ENCODE measurements at places on chromosomes 11 and 22.

DNA sequence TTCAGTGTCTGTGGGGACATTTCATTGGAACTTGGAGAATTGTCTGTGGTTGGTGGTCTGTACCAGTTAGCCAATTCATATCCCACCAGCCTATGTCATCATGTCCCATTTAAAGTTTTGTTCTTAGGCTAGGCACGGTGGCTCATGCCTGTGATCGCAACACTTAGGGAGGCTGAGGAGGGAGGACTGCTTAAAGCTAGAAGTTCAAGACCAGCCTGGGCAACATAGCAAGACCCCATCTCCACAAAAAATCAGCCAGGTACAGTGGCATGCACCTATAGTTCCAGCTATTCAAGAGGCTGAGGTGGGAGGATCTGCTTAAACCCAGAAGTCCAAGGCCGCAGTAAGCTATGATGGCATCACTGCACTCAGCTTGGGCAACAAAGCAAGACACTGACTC lies 55.6 kb upstream of the CCND1 start:
- DNase-seq = no peak

GRCh38 chr11:131077340-131077739 lies 161.1 kb upstream of the SNX19 start:
- DNase-seq = peak; percentile 29

DNA sequence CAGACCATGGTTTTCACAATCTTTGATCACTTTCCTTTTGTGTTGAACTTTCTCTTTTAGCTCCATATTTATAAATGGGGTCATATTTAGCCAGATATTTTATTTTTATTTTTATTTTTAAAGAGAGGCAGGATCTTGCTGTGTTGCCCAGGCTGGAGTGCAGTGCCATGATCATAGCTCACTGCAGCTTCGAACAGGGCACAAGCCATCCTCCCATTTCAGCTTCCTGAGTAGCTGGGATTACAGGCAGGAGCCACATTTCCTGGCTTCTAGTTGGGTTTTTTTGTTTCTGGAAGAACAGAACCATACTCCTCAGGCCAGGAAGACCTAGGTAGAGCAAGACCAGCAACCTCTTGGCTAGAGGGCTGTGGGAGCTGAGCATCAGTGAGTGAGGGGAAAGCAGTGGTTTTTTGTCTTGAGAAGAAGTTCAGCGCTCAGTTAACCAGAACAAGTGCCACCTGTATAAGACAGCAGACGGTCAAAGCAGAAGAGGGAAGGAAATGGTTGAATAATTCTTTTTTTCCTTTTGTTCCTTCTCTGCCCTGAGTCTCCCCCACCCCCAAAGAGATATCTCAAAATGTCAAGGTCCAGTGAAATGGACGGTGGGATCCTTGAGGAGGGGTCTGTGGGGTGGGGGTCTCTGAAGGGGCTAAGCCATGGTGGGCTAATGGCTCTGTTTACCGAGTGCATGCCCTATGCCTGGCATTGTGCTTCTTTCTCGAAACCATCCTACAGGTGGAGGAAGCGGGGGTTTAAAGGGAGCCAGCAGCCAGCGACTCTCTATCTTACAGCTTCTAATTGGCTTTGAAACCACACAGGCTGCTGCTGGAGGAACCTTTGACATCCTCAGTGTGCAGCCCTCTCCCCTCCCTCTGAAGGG lies 63.0 kb downstream of the PTPRJ start:
- DNase-seq = no peak

DNA sequence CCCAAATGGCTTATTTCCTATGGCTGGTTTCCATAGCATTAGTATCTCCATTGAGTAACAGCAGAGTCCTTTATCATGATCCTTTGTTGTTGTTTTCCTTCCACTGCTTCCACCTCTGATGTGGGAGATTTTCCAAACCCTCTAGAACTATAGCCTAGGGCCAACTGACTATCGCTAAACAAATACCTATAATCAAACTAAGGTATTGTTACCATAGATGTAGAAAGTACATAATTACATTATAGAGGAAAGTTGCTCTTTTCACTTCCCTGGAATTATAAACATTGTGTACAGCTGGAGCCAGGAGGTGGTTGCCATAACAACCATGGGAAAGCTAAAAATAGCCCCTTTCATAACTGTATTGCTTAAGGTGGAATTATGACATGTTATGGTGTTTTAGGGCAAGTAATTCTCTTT lies 47.0 kb upstream of the ALKBH3 start:
- peak; percentile 35 for DNase-seq

- DNase-seq = peak; percentile 35
Measured at GRCh38 chr22:27318516-27318915, 483.0 kb downstream of the MN1 start.

- DNase-seq = no peak
Measured at GRCh38 chr11:96172604-96173003, 170.4 kb downstream of the MAML2 start.

GRCh38 chr11:3781423-3781822 lies 15.9 kb downstream of the NUP98 start:
- no peak for DNase-seq

DNA sequence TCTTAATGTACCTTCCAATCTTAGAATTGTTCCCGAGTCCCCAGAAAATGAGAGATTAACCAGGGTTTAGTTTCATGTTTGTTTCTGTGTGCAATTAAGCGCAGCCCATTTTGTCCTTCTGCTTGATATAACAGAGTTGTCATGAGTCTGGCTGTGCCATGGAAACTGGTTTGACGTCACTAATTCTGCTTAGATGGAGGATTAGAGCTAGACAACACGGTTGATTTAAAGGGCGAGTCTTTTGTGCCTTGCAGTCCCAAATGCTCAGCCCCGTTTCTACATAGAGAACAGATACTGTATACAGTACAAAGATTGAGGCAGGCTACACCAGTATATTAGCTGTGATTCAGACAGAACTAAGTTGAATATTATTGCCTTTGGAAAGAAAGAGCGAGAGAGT lies 45.5 kb upstream of the ALKBH3 start:
- DNase-seq = peak; percentile 25

DNA sequence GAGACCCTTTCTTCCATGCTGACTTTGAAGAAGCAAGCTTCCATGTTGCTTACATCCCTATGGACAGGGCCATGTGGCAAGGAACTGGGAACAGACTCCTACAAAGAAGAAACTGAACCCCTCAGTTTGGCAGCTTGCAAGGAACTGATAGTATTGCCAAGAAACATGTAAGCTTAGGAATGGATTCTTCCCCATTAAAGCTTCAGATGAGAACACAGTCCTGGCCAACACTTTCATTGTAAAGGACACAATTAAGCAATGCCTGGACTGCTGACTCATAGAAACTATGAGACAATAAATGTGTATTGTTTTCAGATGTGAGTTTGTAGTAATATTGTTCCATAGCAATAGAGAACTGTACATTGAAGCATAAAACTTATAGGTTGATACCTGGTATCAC lies 82.4 kb downstream of the AASDHPPT start:
- peak; percentile 27 for DNase-seq

DNA sequence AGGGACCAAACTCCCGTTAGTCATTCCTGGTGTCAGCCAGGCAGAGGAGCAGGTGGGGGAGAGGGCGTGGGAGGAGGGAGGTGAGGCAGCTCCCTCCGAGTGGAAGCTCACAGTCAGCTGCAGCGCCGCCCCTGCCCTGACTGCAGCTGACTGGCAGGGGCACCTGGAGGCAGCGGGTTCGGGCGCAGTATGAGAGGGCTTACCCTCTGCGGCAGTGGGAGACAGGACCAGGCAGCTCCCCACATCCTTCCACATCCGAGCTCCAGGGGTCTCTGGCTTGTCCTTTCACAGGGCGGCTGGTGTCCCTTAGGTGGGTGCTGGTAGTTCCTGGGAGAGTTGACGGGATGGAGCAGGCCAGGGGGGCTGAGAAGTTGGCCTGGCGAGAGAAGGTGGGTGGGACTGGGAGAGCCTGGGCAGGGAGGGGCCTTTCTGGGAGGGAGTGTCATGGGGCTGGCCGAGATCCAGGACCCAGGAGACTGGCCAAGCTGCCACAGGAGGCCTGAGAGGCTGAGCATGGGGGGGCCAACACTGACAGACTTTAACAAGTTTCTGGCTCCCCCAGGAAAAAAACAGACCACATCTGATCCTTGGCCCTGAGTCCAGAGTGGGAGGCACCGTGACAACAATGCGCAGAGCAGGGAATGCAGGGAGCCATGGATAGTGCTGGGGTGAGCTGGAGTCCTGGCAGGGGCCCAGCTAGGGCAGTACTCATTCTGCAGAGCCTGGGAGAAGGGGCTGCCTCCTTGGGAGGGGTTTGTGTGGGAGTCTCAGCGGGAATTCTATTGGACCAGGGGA lies 4.9 kb downstream of the ADORA2A start:
- peak; percentile 37 for DNase-seq

DNA sequence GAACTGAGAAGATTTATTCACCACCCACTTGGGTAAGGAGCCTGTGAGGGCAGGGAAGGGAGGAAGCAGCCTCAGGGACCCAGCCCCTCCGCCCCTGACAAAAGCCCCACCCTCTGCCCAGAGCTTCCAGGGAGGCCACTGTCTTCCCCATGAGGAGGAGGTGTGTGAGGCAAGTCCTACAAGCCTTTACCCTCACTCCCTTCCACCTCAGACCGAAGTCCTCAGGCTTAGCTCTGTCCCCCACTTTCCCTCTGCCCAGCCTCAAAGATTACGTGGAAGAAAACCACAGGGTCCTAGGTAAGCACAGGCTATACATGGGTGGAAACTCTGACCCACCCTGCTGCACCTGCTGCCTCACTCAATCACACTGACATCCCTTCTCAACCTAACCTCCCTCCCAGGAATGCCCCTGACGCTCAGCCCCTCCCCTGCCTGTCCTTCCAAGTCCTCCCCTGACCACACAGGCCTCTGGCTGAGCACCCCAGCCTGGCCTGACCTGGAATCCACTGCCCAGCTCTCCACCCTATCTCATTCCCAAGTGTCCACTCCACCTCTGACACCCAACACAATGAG lies 3.6 kb upstream of the ARAP1 start:
- no peak for DNase-seq

- DNase-seq = no peak
Measured at GRCh38 chr22:25406510-25407210, 157.8 kb upstream of the GRK3 start.

DNA sequence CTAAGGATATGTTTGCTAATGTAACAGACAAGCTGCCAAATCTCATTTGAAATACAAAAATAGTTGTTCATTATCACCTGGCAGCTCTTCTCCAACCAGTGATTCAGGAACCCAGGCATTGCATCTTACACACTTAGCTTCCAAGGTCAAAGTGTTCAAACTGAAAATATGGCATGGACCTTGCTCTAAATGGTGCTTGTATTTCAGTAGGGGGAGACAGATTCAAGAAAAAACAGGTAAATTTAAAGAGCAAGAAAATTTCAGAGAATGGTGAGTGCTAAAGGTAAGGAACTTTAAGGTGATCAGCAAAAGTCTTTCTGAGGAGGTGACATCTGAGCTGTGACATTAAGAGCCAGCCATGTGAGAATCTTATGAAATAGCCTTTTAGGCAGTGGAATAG lies 82.8 kb upstream of the E2F8 start:
- DNase-seq = no peak

- DNase-seq = no peak
Measured at GRCh38 chr22:47406896-47407295, 644.4 kb downstream of the TBC1D22A start.

DNA sequence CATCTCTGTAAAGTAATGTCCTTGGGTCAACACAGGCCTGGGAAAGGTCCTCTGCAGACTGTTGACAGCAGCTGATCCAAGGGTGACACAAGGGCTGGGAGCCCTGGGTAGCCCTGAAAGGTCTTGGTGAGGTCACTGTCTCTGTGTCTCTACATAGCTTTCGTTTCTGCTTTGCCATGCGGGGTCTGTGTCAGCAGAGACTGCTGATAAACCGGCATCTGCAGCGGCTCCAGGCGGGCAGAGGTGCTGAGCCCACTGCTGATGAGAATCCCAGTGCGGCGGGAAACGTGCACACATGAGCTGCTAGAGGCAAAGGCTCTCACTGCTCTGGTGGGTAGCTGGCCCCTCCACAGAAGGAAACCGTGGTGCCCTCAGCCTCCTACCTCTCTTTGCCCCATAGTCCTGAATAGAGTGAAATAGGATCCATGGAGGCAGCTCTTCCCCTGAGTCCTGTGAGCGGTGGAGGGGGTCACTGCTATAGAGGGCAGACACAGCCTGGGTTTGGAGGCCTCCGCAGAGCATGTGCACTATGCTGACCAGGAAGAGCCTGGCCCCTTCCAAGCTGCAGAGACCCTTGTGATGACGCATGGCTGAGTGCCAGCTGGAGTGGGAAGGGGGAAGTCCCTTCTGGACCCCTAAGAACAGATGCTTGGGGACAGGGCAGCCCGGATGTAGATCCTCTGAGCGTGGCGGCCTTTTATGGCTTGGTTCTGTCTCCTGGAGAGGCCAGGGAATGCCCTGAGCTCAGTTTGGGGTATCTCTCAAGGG lies 17.8 kb upstream of the ST3GAL4 start:
- no peak for DNase-seq

DNA sequence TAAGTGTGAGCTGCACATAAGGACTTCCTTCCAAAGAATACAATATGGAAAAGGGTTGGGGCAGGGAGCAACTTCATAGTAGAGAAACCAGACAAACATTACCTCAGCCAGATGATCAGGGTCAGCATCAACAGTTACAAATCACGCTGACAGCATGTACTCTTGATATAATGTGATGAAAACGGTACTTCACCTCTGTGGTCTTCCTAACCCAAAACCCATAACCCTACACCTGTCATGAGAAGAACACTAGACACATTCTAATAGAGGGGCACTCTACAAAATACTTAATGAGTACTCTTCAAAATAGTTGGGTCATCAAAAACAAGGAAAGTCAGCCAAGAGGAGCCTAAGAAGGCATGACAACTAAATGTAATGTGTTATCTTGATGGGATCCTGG lies 43.9 kb downstream of the RRAS2 start:
- no peak for DNase-seq

DNA sequence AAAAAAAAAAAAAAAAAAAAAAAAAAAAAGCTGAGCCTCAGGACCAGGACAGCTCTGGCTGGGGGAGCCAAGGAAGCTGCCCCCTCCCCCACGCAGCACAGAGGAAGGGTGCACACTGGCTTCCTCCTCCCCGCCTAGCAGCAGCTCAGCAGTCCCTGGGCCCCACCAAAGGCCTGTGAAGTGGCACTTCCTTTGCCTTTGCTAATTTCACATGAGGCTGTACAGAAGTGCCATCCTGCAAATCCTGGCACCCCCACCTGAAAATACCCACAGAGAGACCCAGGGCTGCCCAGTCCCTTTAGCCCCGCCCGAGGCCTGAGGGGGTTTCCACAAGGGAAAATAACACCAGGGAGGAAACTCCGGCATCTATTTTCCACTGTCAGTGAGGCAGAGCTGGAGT lies 3.9 kb downstream of the RHOG start:
- DNase-seq = no peak

DNA sequence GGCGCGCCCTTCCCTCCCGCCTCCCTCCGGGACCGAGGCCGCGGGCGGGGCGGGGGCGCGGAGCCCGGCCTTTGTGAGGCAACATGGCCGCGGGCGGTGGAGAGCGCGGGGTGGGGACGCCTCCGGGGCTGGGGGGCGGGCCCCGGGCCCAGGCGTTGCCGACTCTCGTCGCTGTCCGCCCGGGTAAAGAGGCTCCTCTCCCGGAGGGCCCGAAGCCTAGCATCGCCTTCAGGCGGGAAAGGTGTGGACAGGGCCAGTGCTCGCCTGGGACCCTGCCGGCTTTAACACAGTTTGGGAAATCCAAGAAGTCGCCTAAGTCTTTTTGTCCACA lies 369 bp downstream of the DGCR8 start:
- peak; percentile 50 for DNase-seq

GRCh38 chr22:46598737-46599424 lies 21.3 kb upstream of the GRAMD4 start:
- DNase-seq = peak; percentile 64
